ENCODE measurements at places on chromosomes 5 and 9. TPM values are rescaled to one million over a fixed set of nuclear protein-coding genes. Genes with fewer than 3 reads are reported as not detected.

RANBP6 gene
- total RNA-seq = 17.6 TPM

PCDHB3 gene
- total RNA-seq = not detected

PTGDS gene
- not detected for total RNA-seq

WDR38 gene
- total RNA-seq = not detected

IL9 gene
- not detected for total RNA-seq

CNTLN gene
- total RNA-seq = 6.3 TPM

DBH gene
- total RNA-seq = not detected

GABRB2 gene
- not detected for total RNA-seq

TLE4 gene
- 13.8 TPM for total RNA-seq

PCDHGB2 gene
- total RNA-seq = 0.09 TPM

OR1J2 gene
- total RNA-seq = not detected

TRIP13 gene
- total RNA-seq = 54.3 TPM

LPCAT1 gene
- total RNA-seq = 167 TPM

IFNA21 gene
- total RNA-seq = not detected

Data from A549 treated with DMSO at 1 μM for 4 hours (cell line).